ENCODE measurements at places on chromosomes 11 and 22.

- no peak for DNase-seq
Measured at GRCh38 chr11:78298291-78298771, 109.6 kb downstream of the USP35 start.

DNA sequence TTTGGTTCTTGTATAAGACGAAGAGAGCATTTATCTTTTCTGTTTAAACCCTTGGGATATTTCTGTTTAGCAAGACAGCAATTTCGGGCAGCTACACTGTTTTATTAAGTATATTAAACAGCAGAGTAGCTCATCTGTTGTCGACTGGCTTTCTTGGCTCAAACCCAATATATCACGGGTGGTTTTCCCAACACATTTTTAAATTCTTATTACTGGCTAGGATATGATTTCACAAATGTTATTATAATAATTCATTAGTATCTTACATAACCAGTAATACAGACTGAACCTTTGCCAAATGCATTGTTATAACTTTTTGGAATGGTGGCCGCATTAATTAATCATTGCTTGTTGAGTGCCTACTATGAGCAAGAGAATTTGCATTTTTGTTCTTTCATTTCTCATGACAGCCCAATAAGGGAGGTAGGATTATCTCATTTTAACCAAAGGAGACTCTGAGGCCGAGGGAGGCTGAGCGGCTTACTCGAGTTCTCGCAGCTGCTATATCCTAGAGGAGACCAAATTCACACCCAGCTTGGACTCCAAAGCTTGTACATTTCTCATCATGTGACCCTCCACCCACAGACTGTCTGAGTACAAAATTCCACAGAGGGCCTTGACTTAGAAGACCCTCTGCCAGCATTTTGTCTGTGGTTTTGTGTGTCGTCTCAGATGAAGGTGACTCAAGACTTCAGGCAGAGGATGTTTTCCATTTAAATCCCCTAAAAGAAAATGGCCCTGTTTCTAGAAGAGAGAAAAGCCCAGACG lies 304.9 kb downstream of the NTM start:
- DNase-seq, result no peak

DNA sequence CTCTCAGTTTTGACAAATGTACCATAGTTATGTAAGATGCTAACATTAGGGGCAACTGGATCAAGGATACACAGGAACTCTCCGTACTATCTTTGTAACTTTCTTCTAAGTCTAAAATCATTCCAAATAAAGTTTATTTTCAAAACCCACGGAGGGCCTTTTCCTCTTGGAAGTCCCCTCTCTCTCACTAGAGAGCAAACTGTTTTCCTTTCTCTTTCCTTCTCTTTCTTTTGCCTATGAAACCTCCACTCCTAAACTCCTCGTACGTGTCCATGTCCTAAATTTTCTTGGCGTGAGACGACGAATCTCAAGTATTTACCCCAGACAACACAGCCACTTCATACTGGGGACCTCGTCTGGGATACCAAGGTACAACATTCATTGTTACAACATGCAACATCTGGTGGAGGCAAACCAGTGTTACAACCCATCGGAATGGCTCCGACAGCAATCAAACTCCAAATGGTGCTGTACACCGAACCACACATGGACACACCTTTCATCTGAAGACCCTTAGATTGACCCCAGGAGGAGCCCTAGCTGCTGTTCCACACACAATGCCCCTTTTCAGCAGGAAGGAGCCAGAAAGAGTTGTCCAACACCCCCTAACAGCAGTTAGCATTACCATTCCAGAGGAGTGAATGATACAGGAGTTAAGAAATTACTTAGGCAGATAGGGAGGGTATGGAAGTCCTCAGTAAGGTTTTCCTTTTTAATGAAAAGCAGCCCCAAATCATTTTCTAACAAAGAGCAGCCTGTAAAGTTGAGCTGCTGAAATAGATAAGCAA lies 108.1 kb downstream of the SGSM3 start:
- no peak for DNase-seq

DNA sequence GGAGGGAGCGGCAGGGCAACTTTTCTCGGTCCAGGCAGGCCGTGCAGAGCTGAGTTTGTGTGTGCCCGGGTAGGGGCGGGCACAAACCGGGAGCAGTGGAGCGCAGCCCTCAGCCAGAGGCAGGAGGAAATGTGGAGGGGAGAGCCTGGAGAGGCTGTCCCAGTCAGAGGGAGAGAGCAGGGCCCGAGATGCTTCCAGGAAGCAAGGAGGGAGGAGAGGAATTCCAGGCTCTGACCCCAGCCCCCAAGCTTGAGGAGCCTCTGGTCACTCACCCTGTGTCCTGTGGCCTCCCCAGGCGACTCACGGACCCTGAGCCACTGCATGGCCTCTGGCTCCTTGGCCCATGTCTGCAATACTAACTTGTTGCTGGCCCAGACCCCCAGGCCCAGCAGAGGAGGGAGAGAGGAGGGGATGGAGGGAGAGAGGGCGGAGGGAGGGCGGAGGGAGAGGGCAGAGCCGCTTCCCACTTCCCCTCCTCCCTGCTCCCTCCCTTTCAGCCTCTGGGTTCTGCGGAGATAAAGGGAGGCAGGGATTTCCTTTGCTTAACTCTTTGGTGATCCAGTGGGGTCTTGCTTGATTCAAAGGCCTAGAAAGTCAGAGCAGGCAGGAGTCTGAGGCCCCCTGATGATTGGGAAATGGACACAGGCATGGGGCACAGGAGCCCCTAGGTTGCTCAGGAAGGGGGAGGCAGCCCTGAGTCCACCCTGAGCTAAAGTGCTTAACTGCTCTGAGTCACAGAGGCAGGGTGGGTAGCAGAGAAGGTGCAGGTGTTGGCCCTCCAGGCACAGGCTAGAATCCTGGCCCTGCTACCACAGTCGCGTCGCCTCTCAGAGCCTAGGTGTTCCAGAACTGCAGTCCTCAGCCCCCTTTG lies at the start of gene C1QTNF6:
C1QTNF6 (minus strand) TSS at position 357 of the 871 bp plus-strand sequence; CDS start at position 323, 34 bp downstream.
- DNase-seq, result no peak

DNA sequence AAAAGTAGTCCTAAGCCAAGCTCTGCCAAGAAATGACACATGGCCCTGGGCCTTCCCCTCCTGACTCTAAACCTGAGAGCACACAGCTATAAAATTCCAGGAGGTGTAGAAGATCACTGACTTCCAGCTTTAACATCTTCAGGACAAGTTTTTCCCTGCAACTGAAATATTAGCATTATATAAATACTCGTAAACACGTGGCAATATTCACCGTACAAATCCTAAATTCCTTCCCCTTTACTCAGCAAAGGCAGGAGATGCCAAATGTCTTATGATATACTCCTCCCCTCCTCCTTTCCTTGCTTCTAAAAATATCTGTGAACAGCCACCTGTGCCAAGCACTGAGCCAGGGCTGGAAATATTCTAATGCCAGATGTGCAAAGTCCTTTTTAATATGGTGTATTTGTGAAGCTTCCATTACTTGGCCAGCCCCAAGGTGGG lies 194.0 kb downstream of the LARGE1 start:
- DNase-seq, result no peak

- no peak for DNase-seq
Measured at GRCh38 chr11:65217441-65218423, 36.0 kb downstream of the CAPN1 start.

DNA sequence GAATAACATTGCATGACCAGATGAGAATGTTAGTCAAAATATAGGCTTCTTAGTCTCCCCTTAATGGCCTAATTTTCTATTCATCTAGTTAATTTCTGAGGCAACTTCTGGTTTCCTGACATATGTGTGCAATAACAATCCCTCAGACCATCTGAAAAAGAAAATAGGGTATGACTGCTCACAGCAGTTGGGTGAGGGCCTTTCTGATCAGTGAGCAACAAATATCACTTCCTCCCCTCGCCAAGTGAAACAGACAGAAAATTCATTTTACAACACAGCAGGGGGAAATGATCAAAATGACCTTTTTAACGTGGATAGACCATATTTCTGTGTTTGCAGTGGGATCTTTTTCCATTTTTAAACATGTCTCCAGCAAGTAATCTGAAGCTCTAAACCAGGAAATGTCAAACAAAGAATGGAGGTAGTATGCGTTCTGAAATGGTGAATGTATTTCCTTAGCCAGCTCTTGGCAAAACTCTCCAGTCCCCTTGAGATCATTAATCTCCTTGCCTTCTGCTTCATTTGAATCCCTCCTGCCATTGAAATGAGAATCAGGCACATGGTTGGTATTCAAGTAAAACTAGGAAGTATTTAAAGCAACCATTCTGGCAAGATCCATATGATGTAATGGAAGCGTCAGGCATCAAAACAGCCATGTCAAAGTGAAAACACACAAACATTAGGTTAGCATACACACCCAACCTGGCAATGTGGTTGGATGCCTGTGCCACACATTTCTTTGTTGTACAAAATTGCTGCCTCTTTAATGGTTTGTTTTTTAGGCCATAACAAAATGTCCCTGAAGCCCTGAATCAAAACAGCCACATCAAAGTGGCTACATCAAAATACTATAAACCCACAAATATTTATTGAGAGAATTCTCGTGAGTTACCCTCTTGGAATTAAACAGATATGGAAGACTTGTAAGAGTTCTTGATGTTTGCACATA lies 100.1 kb downstream of the SLC1A2 start:
- DNase-seq, result no peak

- no peak for DNase-seq
Measured at GRCh38 chr11:88280673-88281316, 56.7 kb downstream of the CTSC start.

DNA sequence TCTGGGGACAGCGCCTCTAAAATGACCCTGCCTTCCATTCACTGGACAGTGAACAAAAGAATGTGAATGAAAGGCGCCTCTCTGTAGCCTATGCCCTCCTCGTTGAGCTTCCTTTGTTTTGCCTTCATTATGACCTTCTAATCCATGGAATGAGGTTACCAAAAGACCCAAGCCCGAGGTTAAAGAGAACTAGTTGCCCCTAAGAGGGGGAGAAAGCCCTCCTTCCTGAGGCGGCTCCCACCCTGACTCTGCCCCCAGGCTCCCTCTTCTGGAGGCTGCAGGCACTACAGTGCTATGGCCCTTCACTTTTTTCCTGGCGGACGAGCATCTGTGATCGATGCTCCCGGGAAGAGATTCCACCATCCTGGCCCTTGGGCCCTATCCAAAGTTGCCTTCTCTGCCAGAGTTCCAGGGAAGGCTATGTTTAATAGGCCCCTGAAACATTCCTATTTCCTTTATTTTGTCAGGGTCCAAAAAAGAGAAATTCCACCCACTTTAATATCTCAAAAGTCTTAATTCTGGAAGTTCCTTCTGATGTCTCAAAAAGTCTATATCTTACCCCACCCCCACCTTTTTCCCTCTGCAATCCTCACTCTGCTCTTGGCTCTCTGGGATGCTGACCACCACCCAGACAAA lies 147.3 kb downstream of the FEZ1 start:
- no peak for DNase-seq

GRCh38 chr22:36156515-36157419 lies 3.8 kb downstream of the APOL3 start:
- DNase-seq, result peak; percentile 75

DNA sequence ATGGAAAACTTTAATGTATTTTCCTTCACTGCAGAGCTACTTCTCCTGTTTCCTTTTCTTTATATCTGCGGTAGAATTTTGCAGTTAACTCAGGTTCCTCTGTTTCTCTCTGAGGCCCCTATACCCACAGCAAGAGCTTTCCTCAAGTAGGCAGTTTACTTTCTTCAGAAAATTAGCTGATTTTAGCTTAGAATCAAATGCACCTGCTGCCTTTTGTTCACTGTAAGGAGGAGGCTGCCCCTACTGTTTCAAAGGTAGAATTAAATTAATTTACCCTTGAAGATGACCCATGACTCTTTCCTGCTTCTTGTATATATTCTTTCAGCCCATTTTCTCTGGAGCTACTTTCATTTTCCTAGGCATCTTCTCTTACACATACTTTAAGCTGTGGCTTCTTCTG lies 68.7 kb upstream of the GDPD4 start:
- no peak for DNase-seq

DNA sequence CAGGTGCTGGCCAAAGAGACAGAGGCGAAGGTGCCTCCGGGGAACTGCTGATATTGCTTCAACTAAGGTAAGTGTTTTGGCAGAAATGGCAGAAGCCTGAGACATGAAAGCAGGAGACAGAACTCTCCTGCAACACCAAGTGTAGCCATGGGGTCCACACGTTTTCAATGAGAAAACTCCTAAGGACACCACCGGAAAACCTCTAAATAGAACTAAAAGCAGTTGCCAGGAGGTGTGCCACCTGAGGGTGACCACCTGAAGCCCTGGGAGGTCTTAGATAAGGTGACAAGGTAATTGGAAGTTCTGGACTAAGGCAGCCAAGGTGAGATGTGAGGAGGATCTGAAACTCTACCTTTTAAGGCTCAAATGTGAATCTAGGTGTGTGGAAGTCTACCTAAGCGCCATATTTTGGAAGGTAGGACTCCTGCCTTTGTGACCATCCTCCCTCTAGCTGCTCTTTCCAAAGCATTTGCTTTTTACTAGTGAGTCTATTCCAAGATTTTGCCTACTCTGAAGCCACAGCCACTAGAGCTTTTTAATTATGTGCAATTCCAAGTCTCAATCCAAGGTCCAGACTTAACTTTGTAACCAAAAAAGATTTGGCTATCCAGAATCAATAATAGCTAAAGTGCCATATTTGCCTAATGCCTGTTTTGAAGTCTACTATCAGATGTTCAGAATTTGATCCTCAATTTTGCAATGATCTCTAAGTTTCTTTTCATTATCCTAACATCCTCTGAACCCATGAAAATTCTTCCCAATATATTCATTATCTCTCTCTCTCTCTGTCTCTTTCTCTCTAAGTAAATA lies 4.5 kb upstream of the ZC3H12C start:
- no peak for DNase-seq

DNA sequence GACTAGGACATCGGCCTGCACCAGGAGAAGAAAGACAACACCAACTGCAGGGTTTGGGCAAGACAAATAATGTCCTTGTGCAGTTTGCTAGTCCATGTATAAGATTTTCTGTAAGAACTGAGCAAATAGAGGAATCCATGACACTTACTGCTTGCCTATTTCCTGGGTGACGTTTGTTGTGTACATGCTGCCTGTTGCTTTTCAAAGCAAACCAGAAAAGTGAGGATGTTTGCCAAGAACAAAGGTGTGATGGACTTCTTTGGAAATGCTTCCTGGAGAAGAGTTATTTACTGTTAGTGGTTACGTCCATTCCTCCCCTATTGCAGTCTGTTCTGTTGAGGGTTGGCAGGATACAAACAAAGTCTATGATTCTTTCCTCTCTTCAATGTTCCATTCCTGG lies 126.5 kb downstream of the CASP12 start:
- DNase-seq, result no peak

GRCh38 chr11:8038393-8038792 lies 42.6 kb upstream of the TUB start:
- no peak for DNase-seq

- no peak for DNase-seq
Measured at GRCh38 chr11:63491636-63492372, 837 bp upstream of the PLAAT5 start.

GRCh38 chr11:34502949-34503348 lies 10.6 kb downstream of the ELF5 start:
- no peak for DNase-seq

All from T-helper 22 cell (primary cell).